ENCODE measurements at places on chromosomes 4 and X.
A peak's percentile ranks its signal among the peaks of the same experiment; 100 is the strongest.

GRCh38 chrX:135410861-135411627 lies 10.7 kb upstream of the SMIM10L2A start:
- DNase-seq: no peak

DNA sequence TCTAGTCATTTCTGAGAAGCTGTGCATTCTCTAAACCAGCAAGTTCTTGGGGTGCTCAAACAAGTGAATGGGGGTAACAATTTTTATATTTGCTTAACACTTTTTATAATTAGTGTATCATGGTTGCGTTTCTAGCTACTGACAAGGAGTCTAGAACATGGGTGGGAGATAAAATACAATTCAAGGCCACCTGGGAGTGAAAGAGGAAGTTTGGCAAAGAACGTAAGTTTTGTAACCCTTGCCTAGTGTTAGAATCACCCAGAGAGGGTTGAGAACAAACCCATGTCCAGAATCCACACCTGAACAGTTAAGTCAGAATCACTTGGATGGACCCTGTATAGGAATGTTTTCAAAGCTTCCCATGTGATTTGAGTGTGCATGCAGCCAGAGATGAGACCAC lies 92.7 kb downstream of the AFF2 start:
- no peak for DNase-seq

DNA sequence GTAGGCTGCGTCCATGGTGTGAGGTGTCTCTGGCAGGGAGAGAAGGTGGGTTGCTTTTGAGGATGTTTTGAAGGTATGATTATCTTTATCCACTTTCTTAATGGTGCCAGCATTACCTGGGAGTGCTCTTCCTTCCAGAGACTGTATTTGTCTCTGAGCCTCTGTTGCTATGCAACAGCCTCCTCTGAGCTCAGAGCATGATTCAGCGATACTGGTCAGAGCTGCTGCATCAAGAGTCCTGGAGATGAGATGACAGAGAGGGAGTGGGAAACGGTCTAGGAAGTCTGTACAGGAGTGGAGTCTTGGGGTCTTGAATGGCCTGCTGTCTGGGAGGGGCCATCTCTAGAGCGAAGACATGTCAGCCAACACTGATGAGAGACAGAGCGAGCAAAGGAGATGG lies 104.4 kb upstream of the RAB40AL start:
- no peak for DNase-seq

GRCh38 chr4:44086753-44087152 lies 361.9 kb downstream of the KCTD8 start:
- DNase-seq: no peak

GRCh38 chrX:111874241-111874640 lies 1.7 kb upstream of the TRPC5OS start:
- no peak for DNase-seq

- peak; percentile 26 for DNase-seq
Measured at GRCh38 chr4:7070729-7071511, 3.1 kb upstream of the GRPEL1 start.

DNA sequence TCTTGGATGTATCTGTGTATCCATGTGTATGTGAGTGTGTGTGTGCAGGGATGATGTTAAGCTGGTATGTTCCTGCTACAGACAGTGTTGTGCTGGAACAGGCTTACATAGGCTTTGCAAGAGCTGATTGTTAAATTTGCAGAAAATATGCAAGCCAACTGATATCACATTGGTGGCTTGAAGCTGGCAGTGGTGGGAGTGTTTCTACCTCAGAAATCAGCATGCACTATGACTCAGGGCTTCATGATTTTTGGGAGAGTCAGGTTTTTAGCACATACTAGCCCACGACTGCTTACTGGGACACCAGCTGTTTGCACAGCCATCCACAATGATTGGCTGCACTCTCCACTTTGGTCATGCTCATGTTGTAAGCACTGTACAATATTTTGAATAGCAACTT lies 261.8 kb downstream of the DHX15 start:
- no peak for DNase-seq

All from COLO829 (cell line).